ENCODE measurements at places on chromosomes 1 and 21. TPM values are rescaled to one million over a fixed set of nuclear protein-coding genes. Genes with fewer than 3 reads are reported as not detected.

Gene TPTE
- total RNA-seq = 3.1 TPM

Gene SAMSN1
- total RNA-seq = 0.12 TPM

Gene DTL
- 28.0 TPM for total RNA-seq

Gene PPM1J
- 0.29 TPM for total RNA-seq

Gene RIMKLA
- total RNA-seq = 0.88 TPM

GRCh38 chr1:38571726-38572125, 287.8 kb downstream of the RRAGC start:
- no peak for DNase-seq

DNA sequence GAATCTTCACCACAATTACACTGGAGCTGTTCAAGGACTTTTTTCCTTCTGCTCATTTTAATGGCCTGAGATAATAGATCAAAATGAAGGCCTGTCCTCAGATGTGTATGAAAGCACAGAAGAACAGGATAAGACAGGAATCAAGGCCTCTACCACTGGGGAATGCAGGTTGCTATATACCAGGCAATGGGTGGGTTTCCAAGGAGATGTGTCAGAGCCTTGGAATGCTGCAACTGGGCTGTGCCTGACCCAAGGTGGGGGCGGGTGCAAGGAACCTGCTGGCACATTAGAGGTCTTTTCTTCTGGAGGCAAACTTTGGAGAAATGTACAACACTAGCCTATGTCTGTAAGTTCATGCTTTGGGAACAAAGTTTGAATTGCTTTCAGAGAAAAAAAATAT, 21.7 kb upstream of the LAMC2 start:
- peak; percentile 74 for DNase-seq

DNA sequence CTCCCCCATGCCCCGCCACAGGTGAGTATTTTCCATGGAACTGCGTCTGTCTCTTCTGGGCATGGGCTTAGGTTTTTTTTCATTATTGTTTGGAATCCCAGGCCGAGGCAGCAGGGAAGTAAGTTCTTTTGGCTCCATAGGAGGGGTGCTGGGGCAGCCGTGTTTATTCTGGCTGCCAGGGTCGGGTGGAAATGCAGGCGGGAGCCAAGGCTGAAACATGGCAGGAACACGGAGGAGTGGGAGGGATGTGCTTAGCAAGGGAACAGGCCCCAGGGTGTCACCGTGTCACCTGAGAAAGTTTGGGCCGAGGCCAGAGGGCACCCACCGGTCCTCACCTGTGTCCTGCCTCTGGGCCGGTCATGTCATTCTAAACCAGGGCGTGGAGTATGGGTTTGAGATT, 4.5 kb upstream of the DHRS3 start:
- no peak for DNase-seq

DNA sequence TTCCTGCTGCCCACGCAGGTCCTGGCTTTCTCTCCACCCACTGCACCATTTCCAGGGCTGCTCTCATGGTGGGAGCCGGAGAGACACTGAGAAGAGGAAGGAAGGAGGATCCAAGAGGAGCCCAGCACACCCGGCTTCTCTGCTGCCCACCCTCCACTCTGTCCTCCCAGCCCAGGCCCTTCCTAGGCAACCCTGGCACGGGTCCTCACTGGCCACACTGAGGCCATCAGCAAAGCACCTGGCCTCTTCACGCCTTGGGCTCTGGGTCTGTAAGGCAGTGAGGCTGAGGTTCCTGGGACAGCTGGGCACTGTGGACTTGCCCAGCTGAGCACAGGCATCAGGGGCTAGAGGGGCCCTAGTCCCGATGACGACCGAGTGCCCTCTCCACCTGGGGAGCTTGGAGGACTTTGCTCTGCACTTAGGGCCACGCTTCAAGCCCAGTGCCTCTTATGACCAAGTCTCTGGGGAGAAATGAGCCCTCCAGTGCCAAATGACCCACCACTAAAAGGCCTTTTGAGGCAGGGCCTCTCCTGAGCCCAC, 43.1 kb downstream of the PDE9A start:
- DNase-seq = no peak

- DNase-seq = no peak
Observed at GRCh38 chr1:227035316-227035715, 95.2 kb downstream of the COQ8A start.

- no peak for DNase-seq
Observed at GRCh38 chr1:70720109-70720508, 309.0 kb downstream of the CTH start.

- DNase-seq = no peak
Observed at GRCh38 chr1:229693129-229693900, 67.3 kb downstream of the URB2 start.

- DNase-seq = peak; percentile 12
Observed at GRCh38 chr1:177170756-177171535, at the start of gene BRINP2. Gene BRINP2, plus strand, starts transcription at chr1:177170958. Its CDS starts 58,919 bp downstream, at chr1:177229877.

- no peak for DNase-seq
Observed at GRCh38 chr1:25042331-25043227, 112.5 kb upstream of the RUNX3 start.

GRCh38 chr1:221335161-221336101, 406.5 kb downstream of the DUSP10 start:
- DNase-seq = peak; percentile 99

- no peak for DNase-seq
Observed at GRCh38 chr1:184945678-184946412, 28.5 kb downstream of the NIBAN1 start.

Measured in RPMI7951 (cell line).